ENCODE measurements at places on chromosomes 7 and 10. TPM values are rescaled to one million over a fixed set of nuclear protein-coding genes. Genes with fewer than 3 reads are reported as not detected.

The ARHGAP22 gene
- polyA plus RNA-seq = 1.5 TPM

The NEUROD6 gene
- polyA plus RNA-seq = not detected

The CPXM2 gene
- polyA plus RNA-seq = 2.7 TPM

The SPAM1 gene
- not detected for polyA plus RNA-seq

The PCDH15 gene
- polyA plus RNA-seq = 0.22 TPM

The SVIL gene
- 115 TPM for polyA plus RNA-seq

The POLR2J2 gene
- polyA plus RNA-seq = 8.6 TPM

The PARP12 gene
- polyA plus RNA-seq = 27.1 TPM

The MYL7 gene
- 2,069 TPM for polyA plus RNA-seq

The CAV2 gene
- 56.3 TPM for polyA plus RNA-seq

The TMEM270 gene
- not detected for polyA plus RNA-seq

The ELMO1 gene
- polyA plus RNA-seq = 14.3 TPM

The PTEN gene
- 28.5 TPM for polyA plus RNA-seq

The ADAP1 gene
- polyA plus RNA-seq = 2.3 TPM

The ANK3 gene
- 49.1 TPM for polyA plus RNA-seq

The NPTX2 gene
- polyA plus RNA-seq = 6.7 TPM

The ODAD2 gene
- not detected for polyA plus RNA-seq

The TUBAL3 gene
- 0.23 TPM for polyA plus RNA-seq

The ERV3-1 gene
- polyA plus RNA-seq = 2.0 TPM

The RHEB gene
- 56.0 TPM for polyA plus RNA-seq

The DOCK1 gene
- 9.1 TPM for polyA plus RNA-seq

The TMEM273 gene
- polyA plus RNA-seq = 17.4 TPM

The ZNF727 gene
- 0.29 TPM for polyA plus RNA-seq

The MRPS33 gene
- polyA plus RNA-seq = 96.2 TPM

The CTAGE8 gene
- 0.29 TPM for polyA plus RNA-seq

The PNLIPRP2 gene
- polyA plus RNA-seq = 0.20 TPM

The EBF3 gene
- polyA plus RNA-seq = 10.7 TPM

The FAM25C gene
- not detected for polyA plus RNA-seq

The CDH23 gene
- 1.6 TPM for polyA plus RNA-seq

The SLC29A4 gene
- polyA plus RNA-seq = 4.4 TPM

The ZNF365 gene
- 0.07 TPM for polyA plus RNA-seq

The CFAP69 gene
- polyA plus RNA-seq = 0.68 TPM

The ACTR1A gene
- 102 TPM for polyA plus RNA-seq

The TUBB8 gene
- not detected for polyA plus RNA-seq

The SUN3 gene
- polyA plus RNA-seq = not detected

The UNCX gene
- not detected for polyA plus RNA-seq

The PROSER2 gene
- polyA plus RNA-seq = 0.51 TPM

The ANXA8L1 gene
- polyA plus RNA-seq = 0.04 TPM

The ECHS1 gene
- 124 TPM for polyA plus RNA-seq

The STOX1 gene
- polyA plus RNA-seq = 1.9 TPM

The AKR1C8 gene
- 0.04 TPM for polyA plus RNA-seq

The LLCFC1 gene
- polyA plus RNA-seq = not detected

The VPS50 gene
- polyA plus RNA-seq = 4.8 TPM

The ZNF862 gene
- 9.6 TPM for polyA plus RNA-seq

The DMBT1 gene
- not detected for polyA plus RNA-seq

The NACAD gene
- polyA plus RNA-seq = 3.2 TPM

The PVRIG gene
- polyA plus RNA-seq = 0.22 TPM

The IL2RA gene
- 0.73 TPM for polyA plus RNA-seq

The CACNB2 gene
- polyA plus RNA-seq = 16.8 TPM

The TMEM176B gene
- 15.9 TPM for polyA plus RNA-seq

The HDAC9 gene
- 8.0 TPM for polyA plus RNA-seq

The SAMD9L gene
- polyA plus RNA-seq = 6.4 TPM

The MRC1 gene
- 5.9 TPM for polyA plus RNA-seq

The ERLIN1 gene
- polyA plus RNA-seq = 6.3 TPM

The DRGX gene
- not detected for polyA plus RNA-seq

The CHST3 gene
- polyA plus RNA-seq = 12.0 TPM

The NRG3 gene
- polyA plus RNA-seq = not detected

Measured in heart right ventricle (tissue), 16 donors.